GM12864 (cell line): ENCODE measurements at places on chromosomes 1 and 21.

DNA sequence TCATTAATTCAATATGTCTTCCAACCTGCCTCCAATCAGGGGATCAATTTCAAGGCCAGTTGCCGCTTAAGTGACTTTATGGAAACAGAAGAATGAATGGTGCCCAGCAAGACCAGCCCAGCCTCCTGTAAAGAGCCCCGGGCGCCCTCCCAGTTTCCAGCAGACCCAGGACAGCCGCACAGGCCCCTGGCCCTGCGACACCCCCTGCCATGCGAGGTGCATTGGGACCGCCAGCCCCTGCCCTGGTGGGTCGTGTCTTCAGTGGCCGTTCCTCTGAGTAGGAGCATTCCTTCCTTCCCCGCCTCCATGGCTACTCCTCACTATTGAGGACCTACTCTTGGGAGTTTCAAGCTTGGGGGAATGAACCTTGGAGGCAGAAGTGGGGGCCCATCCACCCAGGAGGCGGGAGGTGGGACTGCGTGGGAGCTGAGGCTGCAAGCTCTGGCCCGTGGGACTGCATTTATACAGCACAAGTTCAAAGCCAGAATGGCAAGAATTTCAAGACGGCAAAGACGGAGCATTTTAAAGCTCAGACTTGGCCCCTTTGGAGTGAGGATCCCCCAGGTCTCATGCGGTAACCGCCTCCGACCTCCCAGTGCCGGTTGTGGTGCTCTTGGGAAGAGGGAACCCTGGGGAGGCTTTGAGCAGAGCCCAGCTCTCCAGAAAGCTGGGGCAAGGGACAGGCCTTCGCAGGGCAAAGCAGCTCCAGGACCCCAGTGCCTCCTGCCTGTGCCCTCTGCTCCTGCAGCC is 73.1 kb upstream of the ACTRT2 start:
- no peak for DNase-seq

- DNase-seq, result no peak
Measured at GRCh38 chr1:173523329-173523728, 46.2 kb downstream of the PRDX6 start.

DNA sequence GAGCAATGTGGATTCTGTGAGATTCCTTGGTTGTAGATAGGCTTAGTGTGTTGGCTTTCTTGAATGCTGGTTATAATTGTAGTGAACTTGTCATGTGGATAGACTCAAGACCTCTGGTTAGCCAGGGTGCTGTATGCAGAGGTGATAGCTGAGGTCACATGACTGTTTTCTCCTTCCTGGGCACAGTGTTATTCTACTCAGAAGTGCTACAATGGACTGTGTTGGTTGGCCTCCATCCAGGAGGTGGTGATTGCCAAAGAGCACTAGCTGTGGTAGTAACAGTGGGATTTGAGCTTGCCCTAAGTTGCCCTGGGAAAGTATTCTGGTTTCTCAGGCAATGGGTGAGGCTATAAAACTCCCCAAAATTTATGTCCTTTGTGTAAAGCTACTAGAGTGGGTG is 71.6 kb downstream of the SH3BGR start:
- no peak for DNase-seq

- no peak for DNase-seq
Measured at GRCh38 chr21:40566486-40566885, 280.5 kb downstream of the DSCAM start.

DNA sequence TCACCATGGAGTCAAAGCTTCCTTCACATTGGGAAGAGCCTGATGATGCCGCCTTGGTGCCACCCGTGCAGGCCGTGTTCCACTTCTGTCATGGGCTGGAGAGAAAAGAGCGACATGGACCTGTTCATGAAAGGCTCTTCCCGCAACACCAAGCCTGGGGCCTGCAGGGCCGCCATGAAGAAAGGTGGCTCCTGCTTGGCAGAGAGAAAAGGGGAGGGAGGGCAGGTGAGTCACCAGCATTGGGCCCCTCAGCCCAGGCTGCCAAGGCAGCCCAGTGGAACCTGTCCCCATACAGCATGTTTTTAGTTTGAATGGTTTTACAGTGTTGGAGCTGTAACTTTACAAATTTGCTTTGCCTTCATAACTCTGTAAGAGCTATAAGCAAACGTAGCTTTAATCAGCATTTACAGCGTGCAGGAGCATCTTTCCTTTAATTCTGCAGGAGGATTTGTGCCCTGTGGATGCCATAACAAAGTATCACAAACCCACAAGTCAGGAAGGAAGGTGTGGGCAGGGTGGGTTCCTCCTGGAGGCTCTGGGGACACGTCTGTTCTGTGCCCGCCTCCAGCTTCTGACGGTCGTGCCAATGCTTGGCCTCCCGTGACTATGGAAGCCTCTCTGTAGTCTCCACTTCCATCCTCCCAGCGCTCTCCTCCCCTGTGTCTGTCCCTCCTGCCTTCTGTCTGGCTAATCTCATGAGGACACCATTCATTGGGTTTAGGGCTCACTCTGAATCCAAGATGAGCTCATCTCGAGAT is 49.1 kb downstream of the RIPK4 start:
- no peak for DNase-seq

DNA sequence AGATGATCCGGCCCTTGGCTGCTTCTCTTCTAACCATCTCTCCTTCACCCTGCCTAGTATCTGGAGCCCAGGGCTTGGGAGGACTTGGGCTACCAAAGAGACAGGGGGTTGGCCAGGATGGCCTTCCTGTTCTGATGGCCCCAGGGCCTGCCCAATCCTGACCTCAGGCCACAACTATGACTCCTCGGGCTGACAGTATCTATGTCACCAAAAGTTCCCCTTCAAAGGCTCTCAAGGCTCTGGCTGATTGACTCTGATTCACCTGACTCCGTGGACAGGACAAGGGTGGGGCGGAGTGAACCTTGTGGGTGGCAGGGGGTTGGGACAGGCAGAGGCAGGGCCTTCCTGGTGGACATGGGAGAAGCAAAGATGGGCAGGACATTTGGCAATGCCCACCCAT is 12.7 kb downstream of the MEF2D start:
- no peak for DNase-seq

DNA sequence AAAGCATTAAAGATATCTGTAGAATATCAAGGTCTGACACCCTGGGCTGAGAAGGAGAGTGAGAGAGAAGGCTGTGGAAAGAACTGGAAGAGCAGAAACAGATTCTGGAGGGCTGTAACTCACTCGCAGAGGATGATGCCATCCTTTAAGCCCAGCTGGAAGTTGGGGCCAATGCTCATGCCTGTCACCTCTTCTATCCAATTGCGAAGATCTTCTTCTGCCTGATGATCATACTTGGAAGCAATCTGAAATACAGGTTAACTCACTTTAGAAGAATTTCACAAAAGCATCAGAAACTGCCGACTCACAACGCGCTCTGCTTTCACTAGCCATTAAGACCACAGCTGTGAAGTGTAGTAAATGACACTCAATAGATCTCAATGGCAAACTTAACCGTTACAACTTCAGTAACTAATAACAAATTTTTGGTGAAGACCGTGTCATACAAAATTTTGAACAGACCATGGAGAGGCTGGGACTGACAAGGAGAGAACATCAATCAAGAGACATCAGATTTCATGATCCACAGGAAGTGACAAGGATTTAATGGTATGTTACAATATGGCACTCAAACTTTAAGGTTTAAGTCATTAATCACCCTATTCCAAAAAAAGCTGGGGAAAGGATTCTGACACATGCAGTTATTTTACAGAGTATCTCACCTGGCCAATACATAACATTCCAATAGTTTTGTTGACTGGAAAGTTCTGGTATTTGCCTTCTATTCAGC is 23.5 kb downstream of the CNN3 start:
- DNase-seq, result no peak

GRCh38 chr1:174344162-174344561 is 103.6 kb upstream of the GPR52 start:
- DNase-seq, result peak; percentile 10

DNA sequence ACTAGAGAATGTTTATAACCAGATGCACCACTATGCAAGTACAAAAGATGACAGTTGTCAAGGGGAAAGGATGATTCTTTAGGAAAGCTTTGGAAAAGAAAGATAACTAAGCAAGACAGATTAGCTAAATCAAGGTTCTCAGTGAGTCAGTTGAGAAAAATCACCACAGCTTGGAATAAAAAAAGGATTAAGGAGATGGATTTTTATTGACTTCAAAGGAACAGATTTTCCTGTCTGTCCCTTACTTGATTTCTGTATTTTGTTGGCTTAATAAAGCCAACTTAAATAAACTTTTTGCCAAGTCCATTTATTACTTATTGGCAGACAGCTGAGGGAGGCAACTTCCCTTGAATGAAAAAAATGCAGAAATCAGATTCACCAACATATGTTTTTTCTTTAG is 93.9 kb downstream of the NR5A2 start:
- DNase-seq, result no peak

GRCh38 chr21:21907271-21907670 is 909.1 kb downstream of the NCAM2 start:
- DNase-seq, result no peak

GRCh38 chr1:169141356-169141755 is 34.9 kb downstream of the ATP1B1 start:
- no peak for DNase-seq

GRCh38 chr1:65423884-65424572 is 3.6 kb downstream of the LEPR start:
- peak; percentile 25 for DNase-seq

DNA sequence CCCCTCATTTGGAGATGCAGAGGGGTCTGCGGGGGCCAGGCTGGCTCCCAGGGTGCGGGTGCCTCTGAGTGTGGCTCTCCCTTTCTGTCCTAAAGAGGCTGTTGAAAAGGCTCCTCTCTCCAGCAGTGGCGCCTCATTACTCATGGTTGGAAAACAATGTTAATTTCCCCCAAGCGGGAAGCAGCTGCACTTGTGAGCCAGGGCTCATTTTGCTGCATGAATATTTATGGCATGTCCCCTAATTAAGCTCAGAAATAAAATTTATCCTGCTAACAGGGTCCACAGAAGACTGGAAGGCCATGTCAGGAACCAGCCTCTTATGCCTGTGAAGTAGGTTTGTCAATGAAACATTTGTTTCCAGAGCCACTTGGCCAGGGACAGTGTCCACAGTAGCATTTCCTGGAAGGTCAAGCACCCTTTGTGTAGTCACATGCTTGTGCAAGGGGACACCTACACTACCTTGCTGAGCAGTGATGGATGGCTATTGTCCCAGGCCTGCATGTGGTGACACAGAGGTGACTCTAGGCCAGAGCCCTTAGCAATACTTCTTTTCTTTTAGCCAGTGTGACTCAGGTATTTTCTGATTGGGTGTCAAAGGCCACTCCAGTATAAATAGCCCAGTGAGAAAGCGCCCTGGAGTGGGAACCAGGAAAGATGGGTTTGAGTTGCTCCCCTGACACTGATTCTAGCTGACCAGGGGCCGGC is 259.0 kb downstream of the FOXD2 start:
- no peak for DNase-seq
